ENCODE measurements at places on chromosomes 3 and 15.
A peak's percentile ranks its signal among the peaks of the same experiment; 100 is the strongest.

- DNase-seq, result no peak
Measured at GRCh38 chr15:68091743-68092142, 37.6 kb downstream of the PIAS1 start.

DNA sequence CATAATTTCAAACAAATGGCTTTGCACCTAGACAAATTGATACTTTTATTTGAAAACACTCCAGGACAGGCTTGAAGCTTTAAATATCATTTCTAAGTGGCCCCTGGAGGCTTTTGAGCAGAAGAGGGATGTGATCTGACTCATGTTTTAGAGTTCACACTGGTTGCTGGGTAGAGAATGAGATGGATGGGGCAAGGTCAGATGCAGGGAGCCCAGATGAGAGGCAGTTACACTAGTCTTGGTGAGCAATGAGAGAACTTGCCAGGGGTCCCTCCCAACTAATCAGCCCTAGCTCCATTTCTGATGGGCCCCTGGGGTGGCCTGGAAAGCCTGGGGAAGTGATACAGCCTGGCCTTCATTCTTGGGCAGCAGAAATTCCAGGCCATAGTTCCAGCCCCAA, 190.4 kb downstream of the MEGF11 start:
- DNase-seq, result no peak

- peak; percentile 72 for DNase-seq
Measured at GRCh38 chr15:66862940-66863335, 160.9 kb downstream of the SMAD6 start.

DNA sequence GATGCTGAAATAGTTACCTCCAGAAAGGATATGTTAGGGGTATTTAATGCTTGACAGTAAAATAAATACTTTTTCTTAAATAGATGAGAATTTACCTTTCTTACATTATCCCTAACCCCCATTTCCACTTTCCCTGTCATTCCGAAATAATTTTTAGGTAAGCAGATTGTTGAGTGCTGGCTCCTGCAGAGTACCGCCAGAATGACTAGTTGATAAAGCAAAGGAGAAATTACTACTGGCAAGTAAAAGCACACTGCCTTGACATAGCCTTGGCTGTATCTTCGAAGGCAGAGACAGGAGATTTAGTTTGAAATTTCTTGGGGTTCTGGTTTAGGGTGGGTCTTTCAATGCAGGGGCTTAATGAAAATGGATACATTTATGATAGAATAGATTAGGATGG, 40.8 kb downstream of the LRRC49 start:
- no peak for DNase-seq

DNA sequence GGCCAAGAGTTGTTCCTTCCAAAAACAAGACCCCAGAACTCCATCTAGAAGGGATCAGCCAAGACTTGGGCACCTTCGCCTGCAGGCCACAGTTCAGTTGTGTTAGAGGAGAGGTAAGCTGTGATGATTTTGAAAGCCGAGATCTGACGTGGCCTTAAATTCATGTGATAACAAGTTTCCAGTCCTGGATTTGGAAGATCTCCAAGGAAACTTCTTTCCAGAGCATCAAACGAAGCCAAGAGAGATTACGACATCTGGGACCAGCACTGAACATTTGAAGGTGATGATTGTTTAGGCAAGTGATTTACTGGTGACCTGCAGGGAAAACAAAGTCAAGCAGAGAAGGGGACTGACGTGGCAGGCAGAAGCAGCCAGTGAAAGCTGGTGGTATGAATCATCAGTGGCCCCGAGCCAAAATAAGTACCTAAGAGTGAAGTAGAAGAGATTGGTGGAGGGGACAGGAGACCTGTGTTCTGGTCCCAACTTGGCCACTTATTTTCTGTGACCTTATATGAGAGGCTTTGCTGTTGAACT, 339.0 kb upstream of the PROK2 start:
- DNase-seq, result peak; percentile 11
